ENCODE measurements at places on chromosomes 11 and 22.

- no peak for DNase-seq
Measured at GRCh38 chr11:133541720-133542095, 9.4 kb upstream of the OPCML start.

DNA sequence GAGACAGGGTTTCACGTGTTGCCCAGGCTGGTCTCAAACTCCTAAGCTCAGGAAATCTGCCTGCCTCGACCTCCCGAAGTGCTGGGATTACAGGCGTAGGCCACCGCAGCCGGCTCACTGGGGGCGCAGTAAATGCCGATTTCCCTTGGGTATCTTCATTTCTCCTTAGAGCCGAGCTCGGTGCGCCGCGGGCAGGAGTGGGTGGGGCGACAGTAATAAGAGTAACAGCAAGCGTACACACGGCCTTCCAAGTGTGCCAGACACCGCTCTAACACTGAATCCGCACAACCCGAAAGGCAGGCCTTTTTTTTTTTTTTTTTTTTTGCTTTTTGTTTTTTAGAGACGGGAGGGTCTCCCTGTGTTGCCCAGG, 500 bp upstream of the ADSL start:
- DNase-seq: peak; percentile 40

GRCh38 chr22:23183061-23183698, 2.9 kb downstream of the BCR start:
- DNase-seq: peak; percentile 42

- DNase-seq: no peak
Measured at GRCh38 chr11:1146365-1146764, 11.4 kb upstream of the MUC5AC start.

DNA sequence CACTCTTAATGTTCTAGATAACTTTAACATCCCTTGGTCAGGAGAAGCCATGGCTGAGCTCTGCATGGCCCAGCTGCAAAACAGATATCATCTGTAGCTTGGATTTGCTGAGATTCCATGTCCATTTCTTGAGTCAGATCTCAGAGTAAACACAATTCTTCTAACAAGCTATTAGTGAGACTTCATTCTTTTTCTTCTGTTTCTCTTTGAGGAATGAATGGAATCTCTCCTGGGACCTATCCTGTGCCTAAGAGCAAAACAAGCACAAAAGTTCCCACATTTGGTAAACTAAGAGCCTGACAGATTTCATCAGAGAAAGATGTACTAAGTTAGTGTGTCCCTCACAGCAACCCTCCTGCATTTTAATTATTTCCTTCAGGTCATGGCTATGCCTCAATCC, 142.8 kb downstream of the MAML2 start:
- DNase-seq: no peak

DNA sequence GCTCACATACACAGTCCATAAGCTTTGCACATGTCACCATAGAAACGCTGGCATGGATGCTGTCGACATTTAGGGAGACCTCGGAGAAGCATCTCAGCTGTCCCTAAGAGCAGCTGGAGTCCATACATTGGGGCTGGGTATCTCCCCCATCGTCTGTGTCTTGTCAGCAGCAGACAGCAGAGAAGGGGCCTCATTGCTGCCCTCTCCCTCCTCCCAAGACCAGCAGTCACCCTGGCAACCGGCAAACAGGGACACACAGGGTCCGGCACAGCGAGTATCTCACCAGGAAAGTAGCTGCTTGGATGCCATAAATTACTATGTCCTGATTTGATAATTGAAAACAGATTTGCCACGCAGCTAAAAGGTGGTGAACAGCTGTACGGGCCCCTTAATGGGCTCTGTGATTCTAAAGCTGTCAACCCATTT, 84.4 kb downstream of the CD44 start:
- DNase-seq: no peak

DNA sequence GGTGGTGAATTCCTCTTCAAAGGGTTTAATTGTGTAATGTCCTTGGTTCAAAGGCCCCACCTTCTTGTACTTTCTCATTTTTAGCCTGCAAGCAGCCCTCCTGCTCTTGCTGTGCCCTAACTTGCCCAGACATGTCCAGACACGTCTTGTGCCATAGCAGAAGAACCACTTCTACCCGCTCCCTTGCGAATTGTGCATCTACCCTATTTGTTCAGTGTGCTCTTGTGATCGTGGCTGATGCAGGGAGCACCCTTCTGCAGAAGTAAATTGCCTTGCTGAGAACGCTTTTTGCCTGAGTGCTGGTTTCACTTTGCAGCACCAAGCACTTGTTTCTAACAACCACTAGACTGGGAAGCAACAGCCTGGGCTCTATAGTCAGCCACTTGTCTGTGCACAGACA, 249.4 kb downstream of the SBF2 start:
- DNase-seq: no peak

DNA sequence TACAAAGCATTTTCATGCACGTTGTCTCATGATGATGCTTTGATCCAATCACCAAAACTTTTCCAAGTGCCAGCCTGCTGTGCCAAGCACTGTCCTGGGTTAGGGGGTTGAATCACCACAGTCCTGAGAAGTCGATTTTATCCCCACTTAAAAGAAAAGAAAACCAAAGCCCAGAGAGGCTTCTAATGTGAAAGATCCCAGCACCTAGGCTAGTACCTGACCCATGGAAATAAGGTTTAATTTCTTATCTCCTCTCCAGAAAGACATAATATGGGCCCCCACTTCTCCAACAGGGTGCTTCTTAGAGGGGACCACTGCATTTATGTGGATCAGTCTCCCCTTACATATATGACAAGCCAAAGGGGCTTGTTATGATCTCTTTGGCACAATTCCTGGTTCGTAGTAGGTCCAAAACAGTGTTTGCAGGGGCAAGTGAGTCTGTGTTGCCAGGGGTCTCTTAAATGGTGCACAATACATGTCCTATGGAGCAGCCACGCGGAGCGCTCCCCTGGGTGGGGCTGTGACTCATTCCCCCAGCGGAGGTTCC, 1.9 kb upstream of the BCL9L start:
- no peak for DNase-seq

DNA sequence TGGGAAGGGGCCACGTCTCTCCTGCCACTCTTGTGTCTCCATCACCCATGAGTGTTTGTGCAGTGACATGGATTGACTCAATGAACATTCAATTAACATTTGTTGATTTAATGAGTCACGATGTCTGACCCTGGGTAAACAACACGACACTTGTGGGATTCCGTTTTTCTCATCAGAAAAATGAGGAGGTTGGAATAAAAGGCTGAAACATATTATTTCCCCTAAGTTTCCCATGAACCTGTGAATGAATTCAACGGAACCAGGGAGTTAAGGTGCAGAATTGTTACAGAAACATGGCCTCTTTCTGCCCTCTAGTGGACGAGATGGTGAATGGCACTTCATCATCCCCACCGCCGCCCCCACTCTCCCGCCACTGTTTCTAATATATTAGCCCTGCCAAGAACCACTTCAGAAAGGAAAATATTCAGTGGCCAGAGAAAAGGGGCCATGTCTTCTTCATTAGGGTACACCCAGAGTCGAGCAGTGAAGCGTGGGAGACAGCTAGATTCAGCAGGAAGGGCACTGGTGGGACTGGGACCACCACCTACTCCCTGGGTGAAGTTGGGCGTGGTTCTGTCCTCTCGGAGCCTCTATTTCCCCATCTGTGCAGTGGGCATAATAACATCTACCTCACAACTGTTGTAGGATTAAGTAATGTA, 46.3 kb upstream of the SYT13 start:
- peak; percentile 80 for DNase-seq

DNA sequence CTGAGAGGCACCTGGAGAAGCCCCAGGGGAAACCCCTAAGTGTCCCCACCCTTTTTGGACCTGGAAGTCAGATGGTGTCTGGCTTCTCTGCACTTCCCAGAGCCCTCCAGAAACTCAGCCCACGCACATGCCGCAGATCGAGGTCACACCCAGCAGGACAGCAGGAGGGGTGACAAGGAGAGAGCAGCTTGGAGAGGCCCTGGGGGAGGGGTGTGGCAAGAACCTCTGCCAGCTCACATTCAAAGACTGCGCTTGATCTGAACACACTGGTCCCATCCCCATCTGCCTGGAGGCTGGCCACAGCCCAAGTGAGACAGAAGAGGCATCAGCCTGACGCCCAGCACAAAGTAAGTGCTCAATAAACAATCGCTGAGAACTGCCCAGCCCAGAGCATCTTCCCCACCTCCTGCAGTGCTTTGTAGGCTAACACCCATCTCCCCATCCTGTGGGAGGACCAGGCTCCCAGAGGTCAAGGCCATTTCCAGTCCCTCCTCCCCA, 21.4 kb downstream of the TMPRSS6 start:
- DNase-seq: no peak

GRCh38 chr11:111730871-111731591, 35.2 kb downstream of the PPP2R1B start:
- DNase-seq: no peak

GRCh38 chr11:72012091-72012630, 13.5 kb downstream of the IL18BP start:
- DNase-seq: no peak

DNA sequence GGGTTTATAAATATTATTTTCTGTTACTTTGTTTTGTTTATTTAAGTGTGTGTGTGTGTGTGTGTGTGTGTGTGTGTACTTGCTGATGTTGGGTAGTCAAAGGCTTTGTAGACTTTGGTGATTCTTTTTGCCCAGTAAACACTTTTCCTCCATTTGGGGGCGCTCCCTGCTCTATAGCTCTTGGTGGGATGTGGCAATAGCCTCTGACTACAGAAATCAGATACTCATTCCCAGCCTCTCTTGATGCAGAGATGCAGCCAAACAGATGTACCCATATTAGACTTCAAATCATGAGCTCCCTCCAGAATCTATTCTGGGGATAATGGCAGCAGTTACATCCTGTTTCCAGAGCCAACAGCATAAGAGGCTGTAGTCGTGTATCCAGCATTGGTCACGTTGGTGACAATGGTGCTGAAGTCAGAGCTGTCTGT, 33.4 kb upstream of the APOL5 start:
- DNase-seq: no peak
